ENCODE measurements at places on chromosomes 13 and 19.
A peak's percentile ranks its signal among the peaks of the same experiment; 100 is the strongest.

GRCh38 chr19:47253970-47254369 lies 2.4 kb upstream of the CCDC9 start:
- DNase-seq = no peak

DNA sequence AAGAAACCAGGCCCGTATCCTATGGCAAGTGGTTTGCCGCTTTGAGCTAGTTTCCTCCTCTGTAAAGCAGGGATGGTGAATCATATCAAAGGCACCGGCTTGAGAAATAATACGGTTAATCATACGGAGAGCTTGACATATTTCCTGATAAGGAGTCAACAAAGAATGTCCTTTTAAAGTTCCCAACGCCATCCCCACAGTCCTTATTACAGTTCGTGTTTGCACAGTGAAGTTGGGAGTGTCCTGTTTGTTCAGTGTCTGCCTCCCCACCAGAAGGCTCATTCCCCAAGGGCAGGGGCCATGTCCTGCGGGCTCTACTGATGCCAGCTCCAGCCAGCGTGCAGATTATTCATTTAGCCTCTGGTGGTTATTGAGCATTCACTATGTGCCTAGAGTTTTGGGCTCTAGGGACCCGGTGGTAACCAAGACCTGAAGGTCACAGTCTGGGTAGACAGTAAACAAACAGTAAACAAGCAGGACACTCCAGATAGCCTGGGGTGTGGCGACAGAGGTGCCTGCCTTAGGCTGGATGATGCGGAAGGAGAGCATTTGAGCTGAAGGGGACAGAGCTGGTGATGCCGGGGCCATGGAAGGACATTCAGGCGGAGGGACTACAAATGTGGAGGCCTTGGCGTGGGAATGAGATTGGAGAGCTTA lies 6.3 kb downstream of the GRAMD1A start:
- no peak for DNase-seq

- DNase-seq = no peak
Measured at GRCh38 chr19:1394252-1395193, 6.8 kb downstream of the GAMT start.

DNA sequence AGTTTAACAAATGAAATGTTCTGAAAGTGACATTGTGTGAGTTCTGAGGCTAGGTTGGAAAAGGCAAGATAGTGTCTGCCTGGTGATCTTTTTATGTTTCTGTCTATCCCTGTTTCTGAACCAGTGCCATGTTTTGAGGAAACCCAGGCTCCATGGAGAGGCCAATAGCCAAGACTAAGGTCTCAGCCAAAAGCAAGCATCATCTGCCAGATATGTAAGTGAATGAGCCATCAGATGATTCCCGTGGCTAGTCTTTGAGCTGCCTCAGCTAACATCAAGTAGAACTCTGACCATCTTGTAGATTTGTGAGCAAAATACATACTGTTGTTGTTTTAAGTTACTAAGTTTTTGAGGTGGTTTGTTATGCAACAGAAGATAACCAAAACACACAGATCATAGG lies 19.6 kb upstream of the CCNA1 start:
- DNase-seq = no peak

DNA sequence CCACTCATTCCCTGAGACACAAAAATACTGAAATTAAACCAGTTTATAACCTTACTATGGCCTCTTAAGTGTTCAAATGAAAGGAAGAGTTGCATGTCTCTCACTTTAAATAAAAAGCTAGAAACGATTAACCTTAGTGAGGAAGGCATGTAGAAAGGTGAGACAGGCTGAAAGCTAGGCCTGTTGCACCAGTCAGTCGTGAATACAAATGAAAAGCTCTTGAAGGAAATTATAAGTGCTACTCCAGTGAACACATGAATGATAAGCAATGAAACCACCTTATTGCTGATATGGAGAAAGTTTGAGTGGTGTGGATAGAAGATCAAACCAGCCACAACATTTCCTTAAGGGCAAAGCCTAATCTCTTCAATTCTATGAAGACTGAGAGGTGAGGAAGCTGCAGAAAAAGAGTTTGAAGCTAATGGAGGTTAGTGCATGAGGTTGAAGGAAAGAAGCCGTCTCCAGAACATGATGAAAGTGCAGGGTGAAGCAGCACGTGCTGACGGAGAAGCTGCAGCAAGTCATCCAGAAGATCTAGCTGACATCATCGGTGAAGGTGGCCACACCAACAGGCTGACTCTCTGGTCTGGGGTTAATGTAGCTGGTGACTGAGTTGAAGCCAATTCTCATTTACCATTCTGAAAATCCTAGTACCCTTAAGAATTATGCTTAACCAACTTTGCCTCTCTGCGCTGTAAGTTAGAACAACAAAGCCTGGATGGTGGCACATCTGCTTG lies 94.5 kb upstream of the TEX29 start:
- DNase-seq = no peak

DNA sequence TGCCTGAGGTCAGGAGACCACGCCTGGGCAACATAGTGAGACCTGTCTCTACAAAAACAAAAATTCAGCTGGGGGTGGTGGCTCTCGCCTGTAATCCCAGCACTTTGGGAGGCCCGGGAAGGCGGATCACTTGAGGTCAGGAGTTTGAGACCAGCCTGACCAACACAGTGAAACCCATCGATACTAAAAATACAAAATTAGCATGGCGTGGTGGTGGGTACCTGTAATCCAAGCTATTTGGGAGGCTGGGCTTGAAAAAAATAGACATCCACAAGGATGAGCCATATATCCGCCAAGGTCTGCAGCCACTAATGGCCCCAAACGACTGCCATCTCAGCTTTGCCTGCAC lies 3.1 kb downstream of the RPS16 start:
- no peak for DNase-seq

GRCh38 chr13:101127741-101128353 lies 288.5 kb downstream of the NALCN start:
- no peak for DNase-seq

DNA sequence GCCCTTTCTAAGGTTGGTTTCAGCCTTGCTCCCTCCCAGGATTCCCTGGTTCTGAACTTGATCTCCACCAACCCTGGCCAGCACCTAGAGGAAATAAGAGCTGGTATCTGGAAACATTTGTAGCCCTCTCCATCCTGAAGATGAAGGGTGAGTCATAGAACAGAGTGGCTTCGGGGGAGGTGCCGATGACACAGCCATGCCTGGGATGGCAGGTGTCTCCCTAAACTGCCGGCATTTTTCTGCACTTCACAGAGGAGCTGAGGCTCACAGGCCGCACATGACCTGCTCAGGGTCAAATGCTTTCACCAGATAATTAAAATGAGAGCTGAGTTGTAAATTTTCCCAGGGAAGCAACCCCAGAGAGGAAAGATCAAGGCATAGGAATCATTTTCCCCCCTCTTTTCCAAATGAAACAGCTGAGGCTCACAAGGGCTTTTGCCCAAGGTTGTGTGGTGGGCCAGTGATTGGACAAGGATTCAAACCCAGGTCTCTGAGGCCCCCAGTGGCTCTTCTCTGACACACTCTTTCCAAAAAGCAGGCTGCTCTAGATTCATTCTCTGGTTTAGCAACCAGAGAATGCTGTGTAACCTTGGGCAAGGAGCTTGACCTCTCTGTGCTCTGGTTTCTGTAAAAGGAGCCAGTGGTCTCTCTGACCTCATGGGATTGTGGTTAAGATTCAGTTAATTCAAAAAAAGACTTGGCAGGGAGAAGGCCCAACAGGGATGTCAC lies 1.2 kb upstream of the SLC25A42 start:
- DNase-seq = no peak

DNA sequence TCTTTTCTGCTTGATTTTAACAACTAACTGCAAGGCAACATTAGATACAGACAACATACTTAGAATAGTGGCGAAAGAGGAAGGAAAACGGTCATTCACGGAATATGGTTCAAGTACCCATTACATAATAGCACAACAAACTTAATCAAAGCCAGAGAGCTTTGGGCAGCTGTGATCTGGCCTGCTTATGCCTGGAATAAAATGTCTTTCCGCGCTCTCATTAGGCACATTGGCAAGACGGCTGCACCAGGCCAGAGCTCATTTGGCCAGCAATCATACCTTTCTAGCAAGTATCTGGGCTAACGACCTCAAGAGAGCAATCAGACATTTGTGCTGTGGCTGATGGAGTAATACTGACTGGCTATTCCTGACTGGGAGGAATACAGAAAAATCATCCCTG lies 112.8 kb downstream of the NALCN start:
- DNase-seq = no peak

DNA sequence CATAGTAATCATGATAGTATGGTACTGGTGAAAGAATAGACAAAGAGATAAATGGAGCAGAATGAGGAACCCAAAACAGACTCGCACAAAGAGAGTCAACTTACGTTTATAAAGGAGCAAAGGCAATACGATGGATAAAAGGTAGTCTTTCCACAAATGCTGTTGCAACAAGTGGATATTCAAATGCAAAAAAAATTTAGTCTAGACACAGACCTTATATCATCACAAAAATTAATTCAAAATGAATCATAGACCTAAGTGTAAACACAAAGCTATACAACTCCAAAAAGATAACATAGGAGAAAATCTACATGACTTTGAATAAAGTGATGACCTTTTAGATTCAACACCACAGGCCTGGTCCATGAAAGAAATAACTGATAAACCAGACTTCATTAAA lies 131.6 kb downstream of the KL start:
- no peak for DNase-seq

GRCh38 chr19:51559240-51559639 lies 11.8 kb upstream of the ZNF175 start:
- no peak for DNase-seq

- no peak for DNase-seq
Measured at GRCh38 chr13:45536224-45536623, 71.5 kb downstream of the COG3 start.

- DNase-seq = peak; percentile 60
Measured at GRCh38 chr19:58059003-58059670, at the start of gene ZNF135. TSS of gene ZNF135 (plus strand) at chr19:58059282. CDS start at chr19:58060003, 721 bp downstream.

GRCh38 chr13:53138376-53139036 lies 109.9 kb downstream of the OLFM4 start:
- no peak for DNase-seq

GRCh38 chr13:50334115-50334778 lies 319.0 kb downstream of the KCNRG start:
- no peak for DNase-seq

DNA sequence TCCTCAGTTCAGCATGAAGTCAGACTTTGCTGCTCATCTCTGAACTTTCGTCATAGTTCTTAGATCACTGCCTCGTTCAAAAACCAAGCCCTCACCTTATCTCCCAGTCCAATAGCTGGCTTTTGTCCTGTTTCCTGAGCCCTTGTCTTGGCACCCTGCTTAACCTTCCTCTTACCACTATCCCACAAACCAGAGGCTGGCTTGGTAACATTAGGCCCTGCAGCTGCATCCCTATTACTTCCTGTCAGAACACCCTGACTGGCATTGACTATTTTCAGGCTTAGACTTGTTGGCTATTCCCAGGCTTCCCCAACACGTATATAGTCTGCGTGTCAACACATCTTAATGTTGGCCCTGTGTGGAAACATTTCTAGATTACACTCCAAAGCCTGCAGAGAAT lies 172.4 kb downstream of the VWA8 start:
- no peak for DNase-seq

DNA sequence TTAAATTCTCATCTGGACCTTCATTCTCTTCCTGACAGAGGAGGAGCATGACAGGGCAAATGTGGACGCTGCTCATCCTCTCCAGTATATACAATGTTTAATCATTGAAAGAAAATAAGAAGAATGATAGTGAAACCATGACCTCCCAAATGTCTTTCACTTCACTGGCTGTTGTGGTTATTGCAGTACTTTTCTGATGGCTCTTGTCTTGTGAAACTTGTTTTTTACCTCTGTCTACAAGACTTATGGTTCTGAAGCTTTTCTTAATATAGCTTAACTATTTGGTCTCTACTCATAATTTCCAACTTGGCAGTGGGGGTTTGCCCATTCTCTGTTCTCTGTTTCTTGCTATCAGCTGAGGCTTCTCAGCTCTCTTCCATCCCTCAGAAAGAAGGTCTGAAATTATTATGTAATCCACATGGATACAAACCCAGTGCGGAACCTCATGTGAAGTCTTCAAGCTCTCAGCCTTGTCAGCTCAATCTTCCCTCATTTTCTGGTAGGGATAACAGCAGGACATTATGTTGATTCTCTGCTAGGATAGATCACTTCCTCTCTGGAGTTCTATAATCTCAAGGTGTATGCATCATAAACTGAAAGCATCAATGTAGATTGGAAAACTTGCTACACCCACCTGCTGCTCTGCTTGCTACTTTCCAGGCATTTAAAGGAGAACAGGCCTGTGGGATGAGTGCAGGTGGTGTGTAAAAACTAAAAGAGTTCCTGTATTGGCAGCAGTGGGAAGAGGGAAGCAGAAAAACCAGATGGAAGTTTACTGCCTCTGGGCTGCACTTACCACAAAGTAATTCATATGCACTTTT lies 250.3 kb upstream of the HTR2A start:
- DNase-seq = no peak

- no peak for DNase-seq
Measured at GRCh38 chr13:45368005-45368404, 27.0 kb upstream of the TPT1 start.

DNA sequence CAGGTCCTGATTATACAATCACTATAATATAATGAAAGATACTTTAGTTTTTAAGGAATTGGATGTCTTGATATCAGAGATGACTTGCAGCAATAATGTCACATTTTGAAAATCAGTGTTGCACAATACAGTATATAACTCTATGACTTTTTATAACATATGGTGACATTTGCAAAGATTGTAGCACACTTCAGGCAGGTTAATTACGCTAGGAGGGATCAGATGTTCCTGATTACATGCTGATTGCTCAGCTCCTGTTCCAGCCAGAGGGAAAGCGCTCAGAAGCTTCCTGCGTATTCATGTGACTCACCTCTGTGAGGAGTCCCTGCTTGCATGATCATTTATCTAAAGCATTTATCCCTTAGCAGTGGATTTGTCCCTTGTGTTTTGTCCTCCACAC lies 265.6 kb downstream of the GPC5 start:
- no peak for DNase-seq

GRCh38 chr13:24176351-24177101 lies 16.0 kb downstream of the SPATA13 start:
- no peak for DNase-seq

GRCh38 chr19:11323601-11324078 lies 15.8 kb downstream of the RAB3D start:
- DNase-seq = no peak

DNA sequence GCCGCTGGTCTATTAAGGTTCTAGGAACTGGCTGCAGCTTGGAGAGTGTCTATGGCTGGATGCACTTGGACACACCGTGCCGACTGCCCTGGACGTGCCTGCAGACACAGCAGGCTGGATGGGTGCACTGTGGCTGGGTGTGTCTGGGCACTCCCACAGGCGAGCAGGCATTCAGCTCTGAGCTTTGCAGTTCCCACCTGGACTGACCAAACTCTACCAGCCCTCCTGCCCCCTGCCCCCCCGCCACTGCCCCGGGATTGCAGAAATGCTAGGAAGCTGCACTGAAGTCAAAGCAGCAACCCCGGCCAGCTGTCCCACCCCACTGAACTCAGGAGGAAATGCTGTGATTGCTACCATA lies 7.0 kb upstream of the LRP3 start:
- no peak for DNase-seq

Measured in activated T-cell treated with anti-CD3 and anti-CD28 coated beads, Interleukin-2, amount 50 U/mL, for 1 hour (primary cell).